ENCODE measurements at places on chromosomes 1 and 21. TPM values are rescaled to one million over a fixed set of nuclear protein-coding genes. Genes with fewer than 3 reads are reported as not detected.

Gene RNF186
- 0.25 TPM for total RNA-seq

Gene ST7L
- total RNA-seq: 26.7 TPM

Gene CSDE1
- 795 TPM for total RNA-seq

Gene SPRR2F
- 2.4 TPM for total RNA-seq

Gene DENND2C
- total RNA-seq: 0.69 TPM

Gene SYDE2
- 6.2 TPM for total RNA-seq

Gene GJB3
- 0.18 TPM for total RNA-seq

- ATAC-seq: no peak
These were observed 296.2 kb downstream of the NEGR1 start for GRCh38 chr1:71986160-71986559.

- ATAC-seq: no peak
These were observed 60.9 kb downstream of the HTR6 start for GRCh38 chr1:19725606-19726005.

DNA sequence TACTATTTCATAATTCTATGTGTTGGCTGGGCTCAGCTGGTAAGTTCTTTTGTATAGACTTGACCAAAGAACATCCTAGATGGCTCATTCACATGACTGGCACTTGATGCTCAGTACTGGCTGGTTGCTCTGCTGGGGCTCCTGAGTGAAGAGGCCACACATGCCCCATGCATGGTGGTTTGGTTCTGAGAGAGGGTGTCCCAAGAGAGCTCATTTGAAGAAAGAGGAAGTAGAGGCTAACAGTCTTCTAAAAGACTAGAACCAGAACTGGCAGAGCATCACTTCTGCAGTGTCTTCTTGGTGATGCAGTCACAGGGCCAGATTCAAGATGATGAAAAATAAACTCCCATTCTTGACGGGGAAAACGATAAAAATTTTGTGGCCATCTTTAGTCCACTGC is 5.2 kb upstream of the BACH1 start:
- ATAC-seq: no peak

DNA sequence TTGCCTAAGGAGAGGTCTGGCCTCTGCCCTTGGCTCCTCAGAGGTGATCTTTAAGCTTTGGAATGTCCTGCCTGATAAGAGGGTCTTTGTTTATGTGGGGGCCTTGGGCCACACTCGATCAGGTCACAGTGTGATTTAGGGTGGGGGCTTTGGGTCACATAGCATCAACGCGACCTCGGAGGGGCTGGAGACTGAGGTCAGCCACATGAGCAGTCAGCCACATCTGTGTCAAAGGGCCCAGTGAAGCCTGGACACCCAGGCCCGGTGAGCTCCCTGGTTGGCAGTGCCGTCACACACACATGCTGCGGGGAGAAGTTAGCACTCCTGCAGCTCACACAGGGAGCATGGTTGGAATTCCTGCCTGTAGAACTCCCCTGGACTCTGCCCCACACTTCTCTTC is 345.0 kb downstream of the NPHP4 start:
- ATAC-seq: no peak

GRCh38 chr1:67838180-67838910 is 5.1 kb upstream of the GNG12 start:
- ATAC-seq: no peak

DNA sequence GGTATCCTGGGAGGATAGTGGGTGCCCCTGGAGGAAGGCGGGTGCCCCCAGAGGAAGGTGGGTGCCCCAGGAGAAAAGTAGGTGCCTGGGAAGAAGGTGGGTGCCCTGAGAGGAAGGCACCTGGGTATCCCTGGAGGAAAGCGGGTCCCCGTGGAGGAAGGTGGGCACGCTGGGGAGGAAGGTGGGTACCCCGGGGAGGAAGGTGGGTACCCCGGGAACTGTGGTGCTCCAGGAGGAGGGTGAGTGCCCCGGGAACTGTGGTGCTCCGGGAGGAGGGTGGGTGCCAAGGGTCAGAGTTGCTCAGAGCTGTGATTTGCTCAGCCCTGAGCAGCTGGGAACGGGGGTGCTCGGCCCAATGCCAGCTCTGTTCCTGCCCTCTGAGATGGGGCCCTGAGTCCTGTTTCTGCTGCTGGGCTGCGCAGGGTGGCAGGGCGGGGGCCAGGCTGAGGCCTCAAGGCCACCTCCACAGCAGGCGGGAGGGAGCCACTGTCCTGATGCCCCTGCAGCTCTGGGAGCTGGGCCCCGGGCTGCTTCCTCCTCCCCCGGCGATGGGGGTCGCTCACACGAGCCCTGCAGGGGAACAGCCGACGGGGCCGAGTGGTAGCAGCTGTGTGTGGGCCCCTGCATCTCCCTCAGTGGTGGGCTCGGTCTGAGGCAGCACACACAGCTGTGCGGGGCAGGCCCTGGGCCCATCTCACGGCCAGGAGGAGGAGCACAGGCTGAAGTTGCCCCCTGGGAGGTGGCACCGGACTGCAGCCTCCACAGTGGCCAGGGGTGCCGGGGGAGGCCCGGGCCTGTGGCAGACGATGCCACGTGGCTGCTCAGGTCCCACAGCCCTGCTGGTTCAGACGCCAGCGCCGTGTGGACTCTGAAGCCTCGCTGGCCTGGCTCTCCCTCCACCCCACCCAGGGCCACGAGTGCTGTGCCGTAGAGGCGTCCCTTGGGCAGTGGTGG is 57.4 kb downstream of the SLX9 start:
- ATAC-seq: peak; percentile 18

DNA sequence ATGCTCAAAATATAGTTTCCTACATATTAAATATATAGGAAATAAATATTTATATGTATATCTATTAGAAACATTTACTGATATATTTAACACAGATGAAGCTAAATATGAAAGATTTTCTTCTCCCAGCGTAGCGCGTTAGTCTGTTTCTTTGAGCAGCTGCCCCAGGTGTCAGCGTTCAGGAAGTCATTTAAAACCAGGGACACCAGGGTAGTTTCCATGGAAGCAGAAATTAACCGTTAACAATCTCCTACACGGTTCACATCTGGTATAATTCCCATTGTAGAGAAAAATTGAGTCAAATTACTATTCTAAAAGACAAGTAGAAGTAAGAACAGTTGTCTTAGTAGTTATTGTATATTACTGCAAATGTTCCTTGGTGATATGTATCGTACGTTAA is 1443.7 kb downstream of the MRPL39 start:
- no peak for ATAC-seq

- no peak for ATAC-seq
These were observed 2.1 kb downstream of the PLA2G2E start for GRCh38 chr1:19921310-19921709.

DNA sequence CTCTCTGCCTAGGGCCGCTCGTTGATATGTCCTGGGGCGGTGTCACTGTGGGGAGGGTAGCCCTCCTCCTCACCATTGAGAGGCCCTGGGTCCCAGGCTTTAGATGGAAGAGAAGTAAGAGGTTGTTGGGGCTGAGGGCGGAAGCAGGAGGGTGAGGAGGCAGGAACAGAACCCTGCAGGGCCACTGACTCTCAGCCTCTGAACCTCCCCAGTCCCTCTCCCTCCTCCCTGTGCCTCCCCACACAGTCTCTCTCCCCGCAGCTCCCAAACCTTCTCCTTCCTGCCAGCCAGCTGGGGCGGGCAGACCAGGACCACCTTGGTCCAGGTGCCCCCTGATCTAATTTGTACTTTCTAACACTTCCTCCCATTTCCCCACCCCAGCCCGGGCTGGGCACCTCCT is 14.3 kb upstream of the FAM131C start:
- ATAC-seq: no peak

GRCh38 chr1:33152685-33153432 is 29.0 kb downstream of the TRIM62 start:
- ATAC-seq: peak; percentile 92
